ENCODE measurements at places on chromosomes 16 and 17.

- DNase-seq, result no peak
Observed at GRCh38 chr16:22862046-22862445, 48.1 kb downstream of the HS3ST2 start.

GRCh38 chr16:54359555-54359954, 73.0 kb upstream of the IRX3 start:
- no peak for DNase-seq

GRCh38 chr17:32298721-32299579, 33.3 kb downstream of the RHBDL3 start:
- no peak for DNase-seq

- peak; percentile 85 for DNase-seq
Observed at GRCh38 chr16:31354394-31355291, at the start of gene ITGAX. Gene ITGAX (plus strand): TSS chr16:31355176. CDS start chr16:31355255, 79 bp downstream.

DNA sequence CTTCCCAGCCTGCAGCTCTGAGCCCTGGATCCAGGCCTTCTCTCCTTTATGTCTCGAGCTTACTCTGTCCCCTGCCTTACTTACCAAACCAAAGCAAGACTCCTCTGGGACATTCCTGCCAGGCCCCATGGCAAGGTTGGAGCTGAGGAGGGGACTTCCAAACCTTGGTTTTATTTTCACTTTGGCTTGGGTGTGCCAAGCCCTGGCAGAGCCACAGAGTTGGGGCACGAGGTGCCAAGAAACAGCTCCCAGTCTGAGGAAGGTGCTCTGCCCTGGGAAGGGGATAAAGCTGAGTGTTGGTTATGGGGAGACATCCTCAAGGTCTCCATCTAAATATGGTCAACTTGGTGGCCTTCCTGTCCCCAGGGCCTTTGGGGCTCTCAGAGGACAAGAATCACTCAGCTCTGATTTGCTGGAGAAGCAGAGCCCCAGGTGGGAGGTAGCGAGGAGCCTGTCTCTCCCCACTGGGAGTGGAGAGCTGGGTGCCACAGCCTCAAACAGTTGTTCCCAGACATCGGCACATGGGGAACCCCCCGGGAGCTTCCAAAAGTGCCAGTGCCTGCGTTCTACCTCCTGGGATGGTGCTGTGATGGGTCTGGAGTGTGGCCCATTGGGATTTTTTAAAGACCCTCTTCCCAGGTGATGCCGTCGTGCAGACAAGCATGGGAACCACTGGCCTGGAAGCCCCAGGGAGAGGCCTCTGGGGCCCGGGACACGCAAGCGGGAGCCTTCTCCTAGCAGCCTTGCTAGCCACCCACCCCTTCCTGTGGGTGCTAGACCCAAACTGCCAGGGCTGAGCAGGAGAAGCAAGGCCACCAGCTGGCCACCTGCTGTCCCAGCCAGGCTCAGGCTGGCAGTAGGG, 10.3 kb downstream of the NLRC5 start:
- no peak for DNase-seq

Data from aorta (tissue), 5 donors.